Neural progenitor cell (in vitro differentiated cells): ENCODE measurements at places on chromosomes 4 and X. TPM values are rescaled to one million over a fixed set of nuclear protein-coding genes. Genes with fewer than 3 reads are reported as not detected.

The MGARP gene
- 2.5 and 5.1 TPM in 2 replicates for total RNA-seq

The IL2 gene
- not detected in 2 replicates for total RNA-seq

The LDB2 gene
- 13.2 and 24.3 TPM in 2 replicates for total RNA-seq

- H3K4me1 ChIP-seq: peaks cover 26% of the 10 kb centered on the region
- H3K27ac ChIP-seq: peak overlapping the region; percentile 39
- DNase-seq: no peak
- H3K36me3 ChIP-seq: no peaks in the 10 kb centered on the region
- H3K4me3 ChIP-seq: no peak overlapping the region
- H3K27me3 ChIP-seq: no peaks in the 10 kb centered on the region
Observed at GRCh38 chr4:56870946-56871345, 36.8 kb upstream of the REST start.

- H3K27ac ChIP-seq: no peak overlapping the region
- no peak overlapping the region for H3K4me3 ChIP-seq
- DNase-seq: no peak
Observed at GRCh38 chr4:110061076-110061475, 137.3 kb downstream of the ELOVL6 start.
